ENCODE measurements at places on chromosomes 5 and 9.

DNA sequence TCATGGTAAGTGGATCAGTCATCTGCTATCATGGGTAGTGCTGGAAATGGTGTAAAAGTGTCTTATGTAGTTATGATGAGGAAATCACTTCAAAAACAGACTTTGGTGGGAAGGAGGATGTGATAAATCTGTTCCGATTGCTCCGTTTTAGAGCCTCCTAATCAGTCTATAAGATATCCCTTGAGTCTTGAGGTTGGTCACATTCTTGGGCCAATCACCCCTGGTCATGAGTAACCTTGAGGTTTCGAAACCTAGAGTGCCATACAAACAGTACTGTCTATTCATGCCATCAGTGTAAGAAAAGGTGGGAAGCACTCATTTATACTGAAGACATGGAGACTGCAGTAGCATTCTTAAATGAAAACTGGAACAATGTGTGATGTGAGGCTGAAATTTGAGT, 45.8 kb downstream of the LRRTM2 start:
- DNase-seq = no peak

- DNase-seq = no peak
Observed at GRCh38 chr9:85067792-85068191, 398.3 kb downstream of the NTRK2 start.

GRCh38 chr9:84856181-84856632, 186.7 kb downstream of the NTRK2 start:
- no peak for DNase-seq

DNA sequence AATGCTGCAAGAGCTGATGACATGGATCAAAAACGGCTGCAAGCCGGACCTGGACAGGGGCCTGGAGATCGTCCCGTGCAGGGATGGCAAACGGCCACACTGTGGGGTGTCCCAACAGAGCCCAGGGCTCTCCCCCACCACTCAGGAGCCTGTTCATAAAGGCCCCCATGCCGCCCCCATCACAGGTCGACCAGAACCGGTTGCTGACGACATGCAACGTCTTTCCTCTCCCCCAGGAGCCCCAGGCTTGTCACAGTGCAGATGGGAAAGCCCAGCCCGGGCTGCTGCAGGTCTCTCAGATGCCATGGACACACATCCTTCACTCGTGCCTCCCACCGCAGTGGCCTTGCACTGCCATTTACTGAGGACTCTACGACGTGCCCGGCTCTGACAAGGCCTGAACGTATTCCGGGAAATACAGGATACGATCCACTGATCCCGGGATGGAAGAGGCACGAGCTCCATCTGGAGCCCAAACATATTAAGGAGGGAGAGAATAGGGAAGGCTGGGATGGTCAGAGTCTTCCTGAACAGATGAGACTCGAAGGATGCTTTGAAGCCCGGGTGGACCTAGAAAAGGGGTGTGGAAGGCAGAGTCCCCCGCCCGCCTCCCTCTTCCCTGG, 76.5 kb upstream of the SARDH start:
- DNase-seq = no peak

- no peak for DNase-seq
Observed at GRCh38 chr9:28207657-28208056, 634.4 kb upstream of the C9orf72 start.

DNA sequence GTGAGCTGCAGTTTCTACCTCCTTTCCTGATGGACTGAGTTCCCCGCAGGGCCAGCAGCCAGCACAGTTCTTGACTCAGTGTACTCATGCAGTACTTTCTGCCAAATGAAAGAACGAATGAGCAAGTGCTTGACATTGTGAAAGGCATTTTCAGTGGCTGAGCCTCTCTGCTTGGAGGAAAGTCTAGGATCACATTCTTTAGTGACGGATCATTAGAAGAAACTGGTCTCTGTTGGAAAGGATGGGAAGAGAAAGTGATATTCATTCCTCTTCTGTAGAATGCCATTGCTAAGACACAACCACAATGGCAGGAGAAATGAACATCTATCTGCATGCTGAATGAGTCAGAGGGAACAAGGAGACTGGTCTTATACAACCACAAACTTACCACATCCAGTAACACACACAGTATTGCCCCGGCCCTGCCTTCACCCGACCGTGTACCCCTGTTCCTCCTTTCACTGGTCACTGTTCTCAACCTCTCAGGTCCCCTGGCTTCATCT, 206.9 kb downstream of the CRB2 start:
- no peak for DNase-seq

DNA sequence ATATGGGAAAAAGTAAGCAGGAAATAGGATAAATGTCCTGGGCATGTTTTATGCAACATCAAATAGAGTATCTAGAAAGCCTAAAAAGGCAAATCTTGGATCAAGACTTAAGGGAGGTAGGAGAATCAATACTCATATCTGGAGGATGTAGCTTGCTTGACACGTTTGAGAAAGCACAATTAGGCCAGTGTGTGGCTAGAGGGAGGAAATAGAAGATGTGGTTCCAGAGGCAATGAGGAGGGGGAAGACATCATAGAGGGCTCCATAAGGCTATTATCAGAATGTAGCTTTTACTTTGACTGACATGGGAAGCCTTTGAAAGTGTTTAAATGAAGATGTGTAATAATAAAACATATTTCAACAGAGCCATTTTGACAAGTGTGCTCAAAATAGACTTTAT, 200.7 kb upstream of the CDH12 start:
- no peak for DNase-seq

DNA sequence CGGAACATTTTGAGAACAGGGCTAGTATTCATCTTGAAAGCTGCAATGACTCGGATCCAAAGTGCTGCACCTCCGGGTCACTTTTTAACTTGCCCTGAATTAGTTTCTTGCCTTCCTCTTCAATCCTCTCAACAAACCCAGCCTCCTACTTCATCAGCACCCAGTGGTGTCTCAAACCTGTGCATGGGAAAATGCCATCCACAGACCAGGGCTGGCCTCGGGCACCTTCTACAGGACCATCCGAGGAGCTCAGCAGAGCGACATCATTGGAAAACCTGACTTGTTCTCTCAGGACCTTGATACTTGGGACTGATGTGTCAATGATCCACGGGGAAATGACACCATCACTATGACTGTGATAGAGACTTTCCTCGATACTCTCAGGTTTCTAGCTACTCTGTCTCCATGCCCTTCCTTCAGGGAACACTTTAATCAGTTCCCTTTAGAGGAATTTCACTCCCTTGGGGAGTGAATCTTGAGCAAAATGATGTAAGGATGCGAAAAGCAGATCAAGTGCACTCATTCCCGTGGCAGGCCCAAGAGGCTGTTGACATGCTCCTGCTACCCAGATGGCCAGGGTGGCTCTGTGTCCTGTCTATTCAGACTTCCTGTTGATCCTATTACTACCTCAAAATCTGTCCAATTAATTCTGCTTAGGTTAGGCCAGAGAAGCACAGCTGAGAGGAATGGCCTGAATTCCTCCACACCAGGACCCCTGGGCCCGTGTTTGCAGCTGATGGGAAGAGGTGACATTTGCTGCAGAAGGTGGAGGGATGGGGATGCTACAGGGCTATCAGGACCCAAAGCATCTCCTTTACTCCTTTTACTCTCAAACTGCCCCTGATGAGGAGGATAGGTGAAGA, 96.5 kb upstream of the SLC25A48 start:
- no peak for DNase-seq

DNA sequence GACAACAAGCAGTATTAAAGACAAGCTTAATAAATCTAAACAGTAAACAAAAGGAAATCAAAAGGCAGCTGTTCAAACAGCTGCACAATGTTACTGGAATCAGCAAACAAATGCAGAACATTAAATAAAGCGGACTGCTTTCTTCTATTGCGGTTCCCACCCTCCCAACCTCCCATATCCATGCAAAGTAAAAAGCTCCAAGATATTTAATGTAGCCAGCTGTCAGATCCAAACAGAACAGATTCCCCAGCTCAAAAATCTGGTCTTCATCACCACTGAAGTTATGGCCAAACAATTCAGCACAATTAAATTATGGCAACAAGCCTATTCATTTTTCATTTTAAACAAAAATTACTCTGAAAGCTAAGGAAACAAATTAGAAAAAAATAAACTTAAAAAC, 75.9 kb downstream of the SLC38A9 start:
- no peak for DNase-seq

DNA sequence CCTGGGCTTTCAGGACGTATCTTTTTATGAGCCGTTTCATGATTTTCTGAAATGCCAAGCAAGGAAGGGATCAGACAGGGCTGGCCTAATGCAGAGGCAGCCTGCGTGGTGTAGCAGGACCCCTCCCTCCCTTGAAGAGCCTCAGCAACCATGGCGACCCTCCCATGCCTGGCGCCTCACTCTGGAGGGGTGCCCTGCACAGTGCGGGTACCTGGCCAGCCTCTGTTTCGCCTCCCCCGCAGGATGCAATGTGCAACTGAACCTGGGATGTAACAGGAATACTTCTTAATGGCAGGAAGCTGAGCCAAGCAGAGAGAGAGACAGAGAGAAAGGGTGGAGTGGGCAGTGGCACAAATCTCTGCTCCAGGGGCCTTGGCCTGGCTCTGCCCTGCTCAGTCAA, 23.3 kb upstream of the SMIM32 start:
- DNase-seq = no peak

DNA sequence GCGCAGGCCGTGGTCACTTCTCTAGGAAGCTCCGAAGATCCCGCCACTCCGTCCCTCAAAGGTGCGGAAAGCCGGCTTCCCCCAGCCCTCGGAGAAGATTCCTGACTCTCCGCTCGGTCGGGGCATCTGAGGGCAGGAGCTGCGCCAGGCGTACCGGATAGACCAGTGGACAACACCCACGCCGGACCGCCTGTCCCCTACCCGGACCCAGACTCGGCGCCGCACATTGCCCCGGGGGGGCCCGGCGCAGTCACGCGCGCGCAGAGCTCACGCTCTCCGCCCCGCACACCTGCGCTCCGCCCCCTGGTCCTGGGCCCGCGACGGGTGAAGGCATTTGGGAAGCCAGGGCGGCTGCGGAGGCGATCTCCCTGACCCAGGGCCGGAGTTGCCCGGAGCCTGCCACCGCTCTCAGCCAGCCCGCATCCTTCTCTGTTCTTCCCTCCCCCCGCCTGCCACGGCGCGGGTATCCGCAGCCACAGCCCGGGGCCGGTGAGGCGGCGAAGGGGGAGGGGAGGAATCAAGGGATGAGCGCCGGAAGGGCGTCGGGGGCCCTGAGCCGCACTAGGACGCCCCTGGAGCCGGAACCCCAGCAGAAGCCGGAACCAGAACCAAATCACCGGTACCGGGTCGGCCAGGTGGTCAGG, 448 bp downstream of the RELL2 start:
- DNase-seq = no peak

GRCh38 chr9:18275313-18275990, 198.5 kb upstream of the ADAMTSL1 start:
- no peak for DNase-seq

GRCh38 chr9:93451849-93452709, 594 bp downstream of the FAM120A start:
- peak; percentile 52 for DNase-seq

DNA sequence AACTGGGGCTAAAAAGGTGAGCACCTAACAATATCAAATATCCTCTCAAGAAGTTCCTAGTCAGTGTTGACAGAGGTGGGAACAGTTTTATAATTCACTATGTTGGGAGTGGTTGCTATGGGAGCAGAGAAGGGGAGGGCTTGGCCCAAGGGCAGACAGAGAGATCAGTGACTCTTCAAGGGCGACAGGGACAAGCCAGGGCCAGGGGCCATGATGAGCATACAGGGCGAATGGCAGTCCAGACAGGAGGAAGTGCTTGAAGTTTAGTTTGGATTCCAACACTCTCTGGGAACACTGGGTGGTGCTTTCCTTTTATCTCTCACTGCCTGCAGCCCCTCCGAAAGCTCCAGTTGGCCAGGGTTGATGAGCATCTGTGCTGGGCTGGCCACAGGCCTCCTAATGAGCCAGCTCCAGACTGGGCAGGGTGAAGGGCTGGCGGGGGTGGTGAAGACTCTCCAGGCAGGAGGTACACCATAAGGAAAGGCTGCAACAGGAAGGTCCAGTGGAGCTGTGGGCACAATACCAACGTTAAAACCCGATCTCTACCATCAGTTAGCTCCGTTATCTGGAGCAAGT, 111.3 kb downstream of the TMEM174 start:
- DNase-seq = no peak

GRCh38 chr5:112908854-112909253, 13.2 kb downstream of the REEP5 start:
- DNase-seq = no peak

DNA sequence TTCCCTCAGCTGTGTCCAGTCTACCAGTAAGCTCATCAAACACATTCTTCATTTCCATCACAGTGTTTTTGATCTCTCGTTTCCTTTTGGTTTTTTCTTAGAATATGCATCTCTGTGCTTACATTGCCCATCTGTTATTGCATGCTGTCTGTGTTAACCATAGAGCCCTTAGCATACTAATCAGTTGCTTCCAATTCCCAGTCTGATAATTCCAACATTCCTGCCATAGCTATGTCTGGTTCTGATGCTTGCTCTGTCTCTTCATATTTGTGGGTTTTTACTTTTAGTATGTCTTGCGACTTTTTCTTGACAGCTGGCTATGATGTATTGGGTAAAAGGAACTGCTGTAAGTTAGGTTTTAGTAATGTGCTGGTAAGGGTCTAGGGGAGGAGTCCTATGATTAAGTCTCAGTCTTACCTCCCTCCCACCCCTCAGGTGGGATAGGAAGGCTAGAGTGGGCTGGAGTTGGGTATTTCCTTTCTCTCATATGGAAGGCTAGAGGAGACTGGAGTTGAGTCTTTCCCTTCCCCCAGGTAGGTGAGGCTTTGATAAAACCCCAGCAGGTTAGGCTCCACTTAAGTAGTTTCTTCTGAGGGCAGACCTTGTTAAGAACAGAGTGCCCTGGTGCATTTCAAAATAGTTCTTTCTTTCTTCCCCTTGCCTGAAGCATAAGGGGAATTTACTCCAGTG, 99.1 kb upstream of the RASGRF2 start:
- DNase-seq = no peak

DNA sequence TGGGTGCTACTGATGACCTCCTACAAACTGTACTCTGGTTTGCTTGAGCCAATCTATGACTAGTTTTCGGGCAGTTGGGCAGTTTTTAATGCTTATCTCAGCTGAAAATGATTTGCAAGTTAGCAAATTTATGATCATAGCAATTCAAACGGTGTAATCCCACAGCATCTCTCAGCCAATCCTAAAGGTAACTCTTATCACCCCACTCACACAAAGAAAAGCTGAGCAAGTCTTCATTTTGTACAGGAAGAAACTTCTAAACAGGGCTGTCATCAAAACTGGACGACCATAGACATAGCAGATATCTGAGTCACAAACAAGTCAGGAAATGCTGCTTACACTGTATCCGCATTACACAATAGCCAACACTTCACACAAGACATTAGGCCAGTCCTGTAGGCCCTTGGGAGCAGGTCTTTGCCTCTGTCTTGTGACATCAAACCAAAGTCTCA, 2.6 kb upstream of the ENC1 start:
- DNase-seq = no peak

DNA sequence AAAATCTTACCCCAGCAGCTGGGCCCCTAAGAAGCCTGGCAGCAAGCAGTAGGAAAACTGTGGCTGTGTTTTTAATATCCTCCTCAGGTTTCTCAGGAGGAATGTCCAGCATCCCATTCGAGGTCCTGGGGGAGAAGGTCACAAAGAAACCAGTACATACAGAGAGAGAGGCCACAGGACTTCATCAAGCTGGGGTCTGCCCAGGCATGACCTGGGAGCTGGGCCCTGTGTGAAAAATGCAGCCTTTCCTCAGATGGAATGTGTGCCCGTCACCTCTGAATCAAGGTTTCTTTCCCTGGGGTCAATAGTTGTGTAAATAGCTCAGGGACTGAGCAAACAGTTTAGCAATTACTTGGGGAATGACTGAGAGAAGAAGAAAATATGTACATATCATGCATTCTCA, 33.9 kb upstream of the RAD23B start:
- DNase-seq = no peak

Measured in frontal cortex (tissue), 4 donors.